A172 (cell line): ENCODE measurements at places on chromosomes 3 and 15. TPM values are rescaled to one million over a fixed set of nuclear protein-coding genes. Genes with fewer than 3 reads are reported as not detected.

The SPTSSB gene
- total RNA-seq = not detected in 2 replicates

The SERPINI2 gene
- not detected in 2 replicates for total RNA-seq

DNA sequence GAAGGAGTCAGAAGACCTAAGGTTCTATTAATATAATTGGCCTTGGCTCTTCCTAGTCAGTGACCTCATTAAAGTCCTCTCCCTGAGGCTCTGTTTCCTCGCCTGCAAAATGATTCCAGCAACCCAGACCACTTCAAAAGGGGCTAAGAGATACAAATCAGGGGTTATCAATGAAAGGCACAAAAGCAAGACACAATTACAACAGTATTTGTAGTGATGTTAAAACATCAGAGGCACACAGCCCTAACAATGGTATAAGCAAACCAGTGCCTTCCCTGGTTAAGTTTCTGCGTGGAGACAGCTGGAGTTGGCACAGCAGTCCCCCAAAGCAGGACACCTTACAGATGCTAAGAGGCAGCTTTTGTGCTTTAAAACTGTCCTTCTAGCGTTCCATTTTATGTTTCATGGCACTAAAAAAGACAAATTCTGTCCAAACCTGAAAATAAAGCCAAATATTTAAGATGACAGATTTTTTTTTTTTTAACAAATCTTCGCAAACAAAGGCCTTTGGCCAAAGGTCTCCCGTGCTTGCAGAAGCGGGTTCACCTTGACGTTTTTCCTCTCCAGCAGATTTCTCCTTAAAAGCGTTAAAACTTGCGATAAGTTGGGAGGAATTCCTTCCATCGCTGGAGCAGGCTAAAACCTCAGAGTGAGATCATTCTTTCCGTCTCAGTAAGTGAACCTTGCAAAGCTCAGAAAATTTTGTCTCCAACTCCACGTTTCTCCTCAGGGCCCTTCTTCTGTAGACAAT is 999 bp downstream of the ZNF280D start:
- peak; percentile 3 for DNase-seq

GRCh38 chr3:37628711-37629301 is 232.9 kb upstream of the CTDSPL start:
- DNase-seq = no peak

DNA sequence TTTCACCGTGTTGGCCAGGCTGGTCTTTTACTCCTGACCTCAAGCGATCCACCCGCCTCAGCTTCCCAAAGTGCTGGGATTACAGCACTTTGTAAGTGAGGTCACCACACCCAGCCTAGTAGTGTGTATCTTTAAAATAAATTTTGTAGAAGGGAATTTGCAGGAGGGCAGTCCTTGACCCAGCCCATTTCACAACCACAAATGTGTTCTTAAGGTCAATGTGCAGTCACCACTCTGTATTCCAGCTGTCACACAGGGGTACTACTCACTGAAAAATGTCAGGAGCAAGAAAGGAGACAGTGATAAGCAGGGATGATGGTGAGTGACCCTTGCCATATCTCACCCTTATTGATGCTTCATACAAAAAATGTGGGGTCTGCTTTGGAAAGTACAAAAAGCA is 98.5 kb downstream of the FRMD5 start:
- DNase-seq = peak; percentile 10
